ENCODE measurements at places on chromosomes 6 and 20.

DNA sequence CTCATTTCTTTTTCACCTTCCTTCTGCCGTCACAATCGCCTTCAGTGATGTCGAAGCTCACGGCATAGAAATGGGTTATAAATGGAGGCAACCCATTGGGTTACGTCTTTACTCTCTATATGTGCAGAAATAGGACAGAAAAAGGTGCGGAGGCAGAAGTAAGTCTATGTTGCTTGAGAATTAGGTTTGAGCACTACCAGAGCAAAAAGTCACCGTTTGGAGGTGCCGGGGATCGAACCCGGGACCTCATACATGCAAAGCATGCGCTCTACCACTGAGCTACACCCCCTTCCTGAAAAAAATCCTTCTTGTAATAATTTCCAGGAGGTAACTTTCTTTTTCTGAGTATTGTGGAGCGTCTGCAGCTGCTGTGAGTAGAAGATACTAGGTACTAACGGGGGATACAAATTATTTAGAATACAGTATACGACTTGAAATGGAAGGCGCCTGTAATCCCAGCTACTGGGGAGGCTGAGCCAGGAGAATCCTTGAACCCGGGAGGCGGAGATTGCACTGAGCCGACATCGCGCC lies 134.2 kb downstream of the TRIM27 start:
- DNase-seq = no peak

DNA sequence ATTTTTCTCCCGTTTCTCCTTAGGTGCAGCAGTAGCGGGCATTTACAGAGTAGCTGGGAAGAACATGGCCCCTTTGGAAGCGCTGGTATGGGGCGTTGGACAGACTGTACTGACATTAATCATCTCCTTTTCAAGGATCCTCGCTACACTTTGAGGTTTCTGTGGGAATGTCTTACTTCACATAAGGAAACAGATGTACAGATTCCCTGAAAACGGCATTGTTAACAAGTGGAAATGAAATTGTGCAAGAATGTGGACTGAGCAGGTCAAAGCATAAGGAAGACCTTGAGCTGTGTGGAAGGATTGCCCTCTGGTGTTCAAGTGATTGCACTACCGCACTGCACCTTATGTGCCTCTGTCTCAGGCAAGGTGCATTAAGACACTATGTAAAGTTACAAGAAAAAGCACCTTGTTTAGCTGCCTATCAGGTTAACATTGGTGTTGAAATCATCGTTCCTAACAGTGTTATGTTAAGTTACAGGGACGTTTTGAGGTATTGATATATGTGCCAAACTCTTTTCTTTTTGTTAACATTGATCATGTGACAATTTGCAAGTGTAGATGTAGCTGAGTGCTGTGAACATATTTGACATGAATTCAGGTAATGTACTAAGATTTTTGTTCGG lies 38.0 kb downstream of the TMEM170B start:
- DNase-seq = peak; percentile 14

GRCh38 chr20:45347936-45348778 lies at the start of gene SDC4:
SDC4 (minus strand) TSS chr20:45348424; CDS start chr20:45348384, 40 bp downstream.
- DNase-seq = peak; percentile 18

GRCh38 chr20:1566701-1567100 lies 9.2 kb upstream of the SIRPD start:
- no peak for DNase-seq

DNA sequence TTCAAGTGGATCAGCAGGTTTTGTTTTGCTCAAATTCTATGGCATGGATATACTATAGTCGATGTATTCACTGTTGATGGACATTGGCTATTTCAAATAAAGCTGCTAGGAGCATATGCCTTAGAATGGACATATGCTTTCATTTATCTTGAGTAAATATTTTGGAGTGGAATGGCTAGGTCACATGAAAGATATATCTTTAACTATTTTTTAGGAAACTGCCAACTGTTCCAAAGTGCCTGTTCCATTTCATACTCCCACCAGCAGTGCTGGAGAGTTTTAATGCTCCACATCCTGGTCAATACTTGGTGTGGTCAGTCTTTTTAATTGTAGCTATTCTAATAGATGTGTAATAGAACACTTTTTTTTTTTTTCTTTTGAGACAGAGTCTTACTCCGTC lies 81.1 kb upstream of the PIM1 start:
- DNase-seq = no peak

- DNase-seq = no peak
Measured at GRCh38 chr20:50415516-50416268, 94.5 kb upstream of the PTPN1 start.

- DNase-seq = no peak
Measured at GRCh38 chr6:148195511-148195910, 147.1 kb upstream of the SASH1 start.

DNA sequence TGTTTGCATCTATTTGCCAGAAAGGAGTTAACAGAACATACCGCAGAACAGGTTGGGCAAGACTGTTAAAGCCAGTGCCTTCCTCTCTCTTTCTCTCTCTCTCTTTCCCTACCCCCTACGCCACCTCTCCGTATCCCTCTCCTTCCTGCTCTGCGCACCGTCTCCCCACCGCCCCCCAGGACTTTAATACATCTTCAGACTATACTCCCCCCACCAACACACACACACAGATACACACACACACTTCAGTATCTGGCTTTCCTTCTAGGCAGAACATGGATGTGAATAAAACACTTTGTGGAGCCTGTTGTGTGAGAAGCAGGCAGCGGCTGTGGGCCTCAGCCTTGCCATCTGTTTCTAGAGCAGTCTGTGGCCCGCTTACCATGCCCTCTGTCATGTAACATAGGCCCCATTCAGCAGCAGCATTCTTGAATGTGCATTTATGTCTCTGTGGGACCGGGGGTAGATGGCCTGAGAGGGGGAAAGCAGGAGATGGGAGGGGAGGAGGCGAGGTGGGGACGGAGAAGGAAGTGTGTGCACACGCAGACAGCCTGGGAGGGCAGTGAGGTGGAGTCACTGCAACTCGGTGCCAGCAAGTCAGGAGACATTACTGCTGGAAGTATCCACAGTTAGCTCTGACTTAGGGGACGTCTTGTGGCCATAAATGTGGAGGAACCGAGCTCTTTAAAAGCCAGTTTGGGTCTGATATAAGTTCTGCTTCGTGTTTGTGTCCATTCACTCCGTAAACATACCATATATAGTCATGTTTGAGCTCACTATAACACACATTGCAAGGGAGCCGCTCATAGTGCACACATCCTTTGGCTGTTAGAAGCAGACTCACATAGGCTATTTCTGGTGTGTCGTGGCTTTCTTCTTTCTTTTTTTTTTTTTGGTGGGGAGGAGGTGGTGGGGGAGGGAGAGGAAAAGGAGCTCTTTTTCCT lies 38.4 kb downstream of the RREB1 start:
- DNase-seq = no peak

DNA sequence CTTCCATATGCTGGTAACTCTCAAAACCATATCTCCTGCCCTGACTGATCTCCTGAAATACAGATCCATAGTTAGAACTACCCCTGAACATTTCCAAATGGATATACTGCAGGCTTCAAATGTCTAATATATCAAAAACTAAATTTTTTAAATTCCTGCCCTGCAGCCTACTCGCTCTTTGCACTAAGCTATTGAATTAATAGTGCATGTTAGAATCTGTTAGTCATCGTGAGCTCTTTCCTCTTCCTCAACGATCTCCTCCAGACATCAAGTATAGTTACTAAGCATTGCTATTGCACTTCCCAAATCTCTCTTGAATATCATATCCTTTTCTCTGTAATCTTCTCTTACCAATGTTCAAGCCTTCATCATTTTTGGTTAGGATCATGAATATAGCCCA lies 26.0 kb upstream of the RSPO3 start:
- DNase-seq = no peak

- no peak for DNase-seq
Measured at GRCh38 chr6:134814076-134814695, 135.7 kb downstream of the ALDH8A1 start.

DNA sequence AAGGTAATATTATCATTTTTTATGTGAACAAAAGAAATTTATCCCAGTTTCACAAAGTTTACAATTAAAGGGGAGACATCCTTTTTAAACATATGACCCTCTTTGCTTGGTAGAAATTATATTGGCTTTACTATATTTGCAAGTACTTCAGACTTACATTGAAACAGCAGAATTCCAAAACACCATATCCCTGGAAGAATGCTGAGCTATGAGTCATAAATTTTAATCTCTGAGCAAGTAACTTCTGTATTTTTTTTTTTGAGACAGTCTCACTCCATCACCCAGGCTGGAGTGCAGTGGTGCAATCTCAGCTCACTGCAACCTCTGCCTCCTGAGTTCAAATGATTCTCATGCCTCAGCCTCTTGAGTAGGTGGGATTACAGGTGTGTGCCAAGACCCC lies 240.4 kb downstream of the TBC1D32 start:
- no peak for DNase-seq

DNA sequence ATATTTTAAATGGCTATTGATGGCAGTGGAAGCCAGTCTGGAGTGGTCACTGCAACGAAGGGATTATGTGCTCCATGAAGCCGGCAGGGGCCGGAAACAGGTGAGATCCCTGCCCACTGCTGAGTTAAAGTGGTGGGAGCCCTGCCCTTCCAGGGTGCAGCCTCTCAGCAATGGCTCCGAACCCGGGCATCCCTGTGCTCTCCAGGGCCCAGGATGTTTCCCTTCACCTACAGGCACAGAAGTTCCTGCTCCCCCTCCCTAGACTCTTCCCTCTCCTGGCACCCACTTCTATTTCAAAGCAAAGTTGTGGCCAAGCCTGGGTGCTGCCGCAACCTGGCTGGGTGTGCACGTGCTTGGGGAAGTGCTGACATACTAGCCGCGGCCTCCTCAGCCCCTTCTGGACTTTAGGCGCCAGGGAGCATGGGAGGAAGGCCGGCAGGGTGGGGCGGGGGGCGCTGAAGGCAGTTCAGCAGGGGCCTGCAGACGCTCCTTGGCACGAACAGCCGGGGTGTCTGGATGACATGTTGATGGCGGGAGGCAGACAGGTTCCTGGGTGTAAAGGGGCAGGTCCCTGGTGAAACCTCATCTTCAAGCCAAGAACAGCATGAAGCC lies 452.3 kb downstream of the HTR1B start:
- no peak for DNase-seq

All from stimulated activated CD8-positive, alpha-beta memory T cell treated with anti-CD3 and anti-CD28 coated beads, Interleukin-15, amount 100 ng/mL, for 1 hour (primary cell).